Hematopoietic multipotent progenitor cell treated with erythropoietin and hydrocortisone succinate and interleukin-3 and kit ligand, for 6 days (in vitro differentiated cells): ENCODE measurements at places on chromosomes 11 and 22.

DNA sequence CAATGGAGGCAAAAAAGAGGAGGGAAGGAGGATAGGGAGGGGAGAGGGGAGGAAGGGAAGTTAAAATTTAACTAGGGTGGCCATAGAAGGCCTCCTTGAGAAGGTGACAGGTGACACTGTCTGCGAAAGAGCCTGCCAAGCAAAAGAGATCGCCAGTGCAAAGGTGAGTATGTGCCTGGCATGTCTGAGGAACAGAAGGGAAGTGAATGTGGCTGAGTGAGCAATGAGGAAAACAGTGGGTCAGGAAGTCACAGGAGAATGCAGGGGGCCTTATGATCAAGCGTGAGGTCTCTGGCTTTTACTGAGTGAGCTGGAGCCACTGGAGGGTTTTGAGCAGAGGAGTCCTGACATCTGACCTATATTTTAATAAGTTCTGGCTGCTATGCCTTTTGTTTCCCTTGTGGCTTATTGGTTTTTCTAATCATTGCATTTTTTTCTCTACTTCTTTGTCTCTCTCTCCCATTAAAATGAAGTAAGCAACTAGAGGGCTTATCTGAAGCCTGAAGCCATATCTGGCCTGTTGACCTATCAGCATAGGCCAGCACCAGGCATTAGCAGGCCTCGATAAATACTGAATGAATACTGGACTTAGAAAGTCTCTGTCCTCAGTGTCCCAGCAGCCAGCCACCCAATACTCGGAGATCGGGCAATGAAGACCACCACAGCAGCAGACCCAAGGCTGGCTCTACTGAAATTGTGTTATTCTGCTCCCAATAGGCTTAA is 5.6 kb downstream of the AP1B1 start:
- DNase-seq = peak; percentile 86

DNA sequence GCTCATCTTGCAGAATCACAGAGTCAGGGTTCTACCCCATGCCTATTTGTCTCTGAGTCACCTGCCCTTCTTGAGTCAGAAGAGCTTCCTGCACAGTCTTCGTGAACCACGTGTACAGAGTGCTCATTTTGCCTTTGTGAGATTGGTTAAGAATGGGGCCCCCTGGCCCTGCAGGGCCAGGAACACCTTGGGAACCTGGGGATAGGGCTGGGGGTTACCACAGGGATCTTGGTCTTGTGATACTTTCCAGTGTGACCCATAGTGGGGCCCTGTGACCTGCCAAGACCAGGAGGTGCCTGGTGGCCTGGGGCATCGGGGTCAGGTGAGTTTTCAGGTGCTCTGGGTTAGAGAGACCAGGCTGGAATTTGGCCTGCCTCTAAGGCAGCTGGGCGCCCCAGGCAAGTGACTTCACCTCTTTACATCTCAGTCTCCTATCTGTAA is 9.4 kb downstream of the TMPRSS13 start:
- DNase-seq = no peak

DNA sequence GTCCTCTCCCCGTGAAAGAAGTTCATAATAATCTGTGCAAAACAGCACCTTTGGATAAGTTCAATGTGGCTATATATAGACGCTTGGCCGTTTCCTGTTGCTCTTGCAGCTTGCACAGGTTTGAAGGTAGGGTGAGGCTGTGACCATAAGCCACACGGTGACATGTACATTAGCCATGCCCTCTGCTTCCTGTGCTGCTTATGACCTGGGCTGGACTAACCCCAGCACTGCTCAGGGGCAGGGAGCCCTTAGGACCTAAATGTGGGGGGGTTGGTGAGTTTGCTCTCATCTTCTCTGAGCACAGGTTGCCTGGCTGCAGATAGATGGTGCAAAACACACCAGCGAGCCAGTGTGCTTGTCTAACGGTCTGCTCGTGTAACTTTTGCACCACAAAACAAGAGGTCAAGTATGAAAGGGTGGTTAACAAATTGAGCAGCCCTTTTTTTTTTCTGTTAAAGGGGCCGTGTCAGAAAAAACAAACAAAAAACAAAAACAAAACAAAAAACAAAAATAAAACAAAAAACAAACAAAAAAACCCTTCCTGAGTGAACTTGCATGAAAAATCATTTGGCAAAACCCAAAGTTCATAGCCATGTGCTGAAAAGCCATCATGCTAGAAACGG is 37.3 kb downstream of the FLI1 start:
- DNase-seq = no peak

- DNase-seq = peak; percentile 15
These were observed 859 bp upstream of the ACCS start for GRCh38 chr11:44065161-44065661.

- no peak for DNase-seq
These were observed 353.9 kb upstream of the TENM4 start for GRCh38 chr11:79794484-79795393.

- no peak for DNase-seq
These were observed 215.0 kb upstream of the E2F8 start for GRCh38 chr11:19455731-19456130.

DNA sequence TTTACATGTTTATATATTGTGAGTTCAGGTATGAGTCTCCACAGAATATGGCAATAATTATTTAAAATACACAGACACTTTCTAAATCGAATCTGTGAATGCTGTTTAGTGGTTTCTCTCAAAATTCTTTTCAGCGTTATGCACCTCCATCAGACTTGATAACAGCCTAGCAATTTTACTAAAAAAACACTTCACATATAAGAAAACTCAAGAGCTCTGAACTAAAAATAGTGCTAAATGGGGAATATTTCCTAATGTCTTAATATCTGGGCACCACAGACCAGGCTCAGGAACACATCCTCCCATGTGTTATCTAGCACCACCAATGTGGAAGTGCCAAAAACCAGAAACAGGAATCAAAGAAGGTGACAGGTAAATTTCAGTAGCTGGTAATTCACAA is 47.9 kb downstream of the ARHGAP32 start:
- no peak for DNase-seq

DNA sequence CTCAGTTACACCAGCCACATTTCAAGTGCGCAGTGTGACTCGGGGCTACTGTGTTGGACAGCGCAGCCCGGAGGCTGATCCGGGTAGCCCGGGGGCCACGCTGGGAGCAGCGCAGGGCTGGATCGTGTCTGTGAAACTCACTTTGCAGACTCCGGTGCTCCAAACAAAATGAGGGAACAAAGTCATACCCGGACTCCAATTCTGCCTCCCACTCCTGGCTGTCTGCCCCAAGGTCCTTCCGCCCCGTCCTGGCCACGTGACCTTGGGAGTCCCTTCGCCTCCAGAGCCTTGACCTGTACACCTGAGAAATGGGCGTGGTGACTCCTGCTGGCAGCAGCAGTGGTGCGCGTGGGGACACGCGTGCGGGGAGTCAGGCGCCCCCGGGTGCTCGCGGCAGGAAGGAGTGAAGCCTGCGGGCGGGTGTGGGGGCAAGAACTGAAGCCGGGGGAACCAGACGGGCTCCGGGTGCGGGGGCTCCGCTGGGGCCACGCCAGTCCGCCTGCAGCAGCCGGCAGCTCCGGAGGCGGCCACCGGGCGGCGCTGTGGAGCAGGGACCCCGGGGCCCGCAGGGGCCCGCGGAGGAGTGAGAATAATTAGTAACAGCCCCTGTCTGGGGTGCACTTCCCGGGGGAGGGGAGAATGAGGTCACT is 42.4 kb downstream of the KCNJ4 start:
- peak; percentile 29 for DNase-seq

DNA sequence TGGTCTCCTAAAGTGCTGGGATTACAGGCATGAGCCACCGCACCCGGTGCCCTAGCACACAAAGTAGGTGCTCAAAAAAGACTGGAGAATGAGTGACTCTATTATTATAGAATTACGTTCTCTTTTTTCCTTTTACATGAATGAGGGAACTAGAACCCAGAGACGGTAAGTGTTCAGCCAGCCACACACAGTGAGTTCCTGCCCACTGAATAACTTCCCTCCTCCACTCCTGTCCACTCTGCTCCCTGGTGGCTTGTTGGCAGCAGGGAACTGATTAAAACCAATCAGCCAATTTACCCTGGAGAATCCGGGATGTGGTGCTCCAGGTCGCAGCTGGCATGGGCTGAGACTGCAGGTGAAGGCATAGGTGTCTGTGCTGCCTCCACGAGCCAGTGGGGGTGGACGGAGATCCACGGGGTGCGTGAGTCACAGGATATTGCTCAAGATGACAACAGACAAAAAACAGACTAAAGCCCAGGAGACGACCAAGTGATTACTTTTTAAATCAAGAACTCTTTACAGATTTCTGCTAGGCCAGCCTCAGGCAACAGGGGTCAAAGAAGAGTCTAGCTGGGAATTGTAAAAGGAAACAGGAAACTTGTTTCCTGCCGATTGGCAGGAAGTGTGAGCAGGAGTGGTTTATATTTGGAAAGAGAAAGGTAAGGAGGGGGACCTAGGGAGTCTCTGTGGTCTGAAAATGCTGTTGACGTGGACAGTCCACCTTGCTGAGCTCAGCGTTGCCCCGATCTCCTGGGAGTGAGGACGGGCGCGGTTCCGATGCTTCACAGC is 95.2 kb upstream of the TP53I11 start:
- peak; percentile 24 for DNase-seq

GRCh38 chr11:100866453-100866852 is 179.4 kb downstream of the ARHGAP42 start:
- peak; percentile 27 for DNase-seq

GRCh38 chr11:69210310-69211035 is 54.7 kb downstream of the SMIM38 start:
- peak; percentile 22 for DNase-seq

DNA sequence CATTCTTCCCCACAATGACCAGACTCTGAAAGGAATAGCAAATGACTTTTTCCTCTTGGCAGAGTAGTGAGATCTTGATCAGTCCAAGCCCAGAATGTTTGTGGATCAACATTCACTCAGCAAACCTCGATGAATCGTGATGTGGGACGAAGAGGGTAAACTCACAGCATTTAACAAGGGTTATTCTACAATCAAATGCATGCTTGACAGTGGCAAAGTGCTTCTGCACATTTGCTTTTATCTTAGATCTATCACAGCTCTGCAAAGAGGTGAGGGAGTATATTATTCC is 31.8 kb downstream of the TMPRSS5 start:
- no peak for DNase-seq

- DNase-seq = peak; percentile 64
These were observed 77.7 kb downstream of the MORC2 start for GRCh38 chr22:30890686-30891442.

DNA sequence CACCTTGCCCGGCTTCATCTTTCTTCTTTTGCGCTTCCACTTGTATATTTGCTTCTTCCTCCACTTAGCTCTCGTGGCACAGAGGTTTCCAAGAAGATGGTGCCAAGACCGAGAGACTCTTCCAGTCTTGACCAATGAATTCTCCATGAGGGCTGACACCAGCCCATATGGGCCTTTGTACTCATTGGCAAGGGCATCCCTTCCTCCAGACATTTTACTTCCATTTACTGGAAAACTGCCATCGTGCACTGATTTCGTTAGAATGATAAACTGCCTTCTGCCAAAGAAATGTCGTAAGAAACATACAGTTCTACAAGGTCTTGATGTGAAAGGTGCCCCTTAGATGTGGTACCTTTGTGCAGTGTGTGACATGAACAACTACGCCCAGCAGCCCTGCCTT is 4.7 kb upstream of the MIEF1 start:
- DNase-seq = no peak

DNA sequence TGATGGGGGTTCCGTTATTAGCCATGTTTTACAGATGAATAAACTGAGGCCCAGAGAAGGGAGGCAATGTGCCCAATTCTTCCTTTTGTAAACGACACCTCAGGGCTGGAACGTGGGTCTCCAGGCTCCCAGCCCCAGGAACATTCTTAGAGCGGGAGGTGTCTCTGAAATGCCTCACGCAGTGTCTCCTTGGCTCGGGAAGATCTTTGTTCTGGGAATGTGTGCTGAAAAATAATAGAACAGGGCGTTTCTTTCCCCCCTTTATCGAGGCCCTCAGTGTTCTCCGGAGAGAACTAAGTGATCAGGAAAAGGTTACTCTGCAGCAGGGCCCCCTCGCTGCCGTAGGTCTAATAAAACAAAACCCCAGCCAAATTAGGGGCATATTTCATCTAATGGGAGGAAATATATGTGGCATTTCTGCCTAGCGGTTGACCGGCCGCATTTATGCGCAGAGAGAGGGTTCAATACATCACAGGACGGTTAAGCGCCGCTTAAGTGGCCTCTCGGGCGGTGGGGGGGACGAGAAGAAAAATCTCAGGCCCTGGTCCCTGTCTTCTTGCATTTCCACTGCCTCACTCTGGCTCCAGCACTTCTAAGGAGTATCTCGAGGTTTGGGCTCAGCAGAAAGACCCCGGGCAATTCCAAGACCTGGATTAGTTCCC is 564.3 kb downstream of the MN1 start:
- DNase-seq = no peak

- DNase-seq = peak; percentile 72
These were observed 5.1 kb upstream of the MYRF start for GRCh38 chr11:61747192-61747966.

DNA sequence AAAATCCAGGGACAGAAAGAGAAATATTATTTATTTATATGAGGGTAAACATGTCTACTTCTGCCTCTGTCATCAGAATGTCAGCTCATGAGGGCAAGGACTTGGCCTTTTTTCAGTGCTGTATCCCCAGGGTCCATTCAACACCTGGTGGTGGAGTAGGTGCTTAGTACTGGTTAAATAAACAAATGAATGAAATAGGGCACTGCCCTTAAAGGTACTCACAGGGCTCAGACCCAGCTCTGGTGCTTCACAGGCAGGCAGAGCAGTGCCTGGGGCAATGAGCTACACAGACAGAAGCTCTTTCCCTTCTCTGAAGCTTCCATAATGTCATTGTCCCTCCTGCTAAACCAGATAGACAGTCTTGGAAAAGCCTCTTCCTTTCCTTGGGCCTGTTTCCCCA is 30.9 kb downstream of the P4HA3 start:
- DNase-seq = no peak

DNA sequence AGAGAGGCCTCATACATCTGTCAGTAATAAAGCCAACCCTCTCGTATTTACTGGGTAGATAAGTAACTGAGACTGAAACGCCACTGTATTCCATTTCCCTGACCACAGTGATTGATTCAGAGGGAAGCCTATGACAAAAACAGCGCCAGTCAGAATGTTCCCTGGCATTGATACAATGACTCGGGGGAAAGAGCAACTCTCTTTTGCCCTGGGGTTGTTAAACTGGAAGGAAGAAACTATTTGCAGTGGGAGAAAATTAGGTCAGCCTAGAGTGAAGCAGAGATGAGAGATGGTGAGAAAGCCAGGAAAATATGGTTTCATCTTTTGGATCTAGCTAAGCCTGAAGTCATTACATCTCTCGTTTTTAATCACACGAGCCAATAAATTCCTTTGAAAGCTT is 48.6 kb upstream of the RBFOX2 start:
- DNase-seq = no peak

DNA sequence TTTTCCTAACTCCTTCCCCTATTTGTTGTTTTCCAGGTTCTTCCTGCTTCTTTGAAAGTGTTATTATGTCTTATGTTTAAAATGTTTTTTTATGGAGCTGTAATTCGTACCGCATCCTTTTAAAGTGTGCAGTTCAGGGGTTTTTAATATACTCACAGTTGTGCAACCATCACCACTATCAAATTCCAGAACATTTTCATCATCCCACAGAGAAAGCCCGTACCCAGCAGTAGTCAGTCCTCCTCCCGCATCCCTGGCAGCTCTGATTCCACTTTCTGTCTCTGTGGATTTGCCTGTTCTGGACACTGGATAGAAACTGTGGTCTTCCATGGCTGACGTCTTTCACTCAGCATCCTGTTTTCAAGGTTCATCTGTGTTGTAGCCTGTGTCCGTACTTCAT is 73.7 kb downstream of the JAM3 start:
- DNase-seq = no peak
